Dorsolateral prefrontal cortex (tissue), 122 donors: ENCODE measurements at places on chromosomes 1 and 21.
A peak's percentile ranks its signal among the peaks of the same experiment; 100 is the strongest.

DNA sequence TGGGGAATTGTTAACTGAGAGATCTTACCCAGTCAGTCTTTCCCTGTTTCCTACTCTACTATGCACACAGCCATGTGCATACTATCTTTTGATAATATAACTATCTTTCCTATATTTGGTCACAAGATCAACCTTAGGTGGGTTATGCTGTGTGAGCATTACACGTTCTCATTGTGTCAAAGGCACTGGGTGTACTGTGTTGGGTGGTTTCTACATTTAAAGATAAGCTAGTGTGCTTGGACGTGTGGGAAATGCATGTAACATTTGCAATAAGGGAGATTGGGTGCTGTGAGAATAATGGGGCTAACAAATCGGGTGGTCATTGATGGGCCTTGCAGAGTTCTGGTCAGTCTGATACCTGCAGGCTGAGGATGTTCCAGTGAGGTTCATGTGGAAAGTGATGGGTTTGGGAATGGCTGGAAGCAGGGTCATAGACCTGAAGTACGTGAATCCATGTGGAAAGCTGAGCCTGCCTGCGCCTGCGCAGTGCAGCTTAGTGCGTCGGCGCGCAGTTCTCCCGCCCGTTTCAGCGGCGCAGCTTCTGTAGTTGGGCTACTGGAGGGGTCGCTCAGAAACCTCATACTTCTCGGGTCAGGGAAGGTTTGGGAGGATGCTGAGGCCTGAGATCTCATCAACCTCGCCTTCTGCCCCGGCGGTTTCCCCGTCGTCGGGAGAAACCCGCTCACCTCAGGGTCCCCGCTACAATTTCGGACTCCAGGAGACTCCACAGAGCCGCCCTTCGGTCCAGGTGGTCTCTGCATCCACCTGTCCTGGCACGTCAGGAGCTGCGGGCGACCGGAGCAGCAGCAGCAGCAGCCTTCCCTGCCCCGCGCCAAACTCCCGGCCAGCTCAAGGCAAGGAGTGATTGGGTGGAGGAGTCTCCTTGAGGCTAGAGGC, at the start of gene MSH4:
MSH4 (plus strand) TSS at position 507 of the 897 bp plus-strand sequence; CDS start at position 611, 104 bp downstream.
- DNase-seq = no peak

- DNase-seq = no peak
Observed at GRCh38 chr1:205523261-205523890, 18.9 kb downstream of the CDK18 start.

GRCh38 chr1:108121358-108122143, 78.6 kb downstream of the SLC25A24 start:
- DNase-seq = no peak

GRCh38 chr1:72062584-72062983, 219.8 kb downstream of the NEGR1 start:
- no peak for DNase-seq

DNA sequence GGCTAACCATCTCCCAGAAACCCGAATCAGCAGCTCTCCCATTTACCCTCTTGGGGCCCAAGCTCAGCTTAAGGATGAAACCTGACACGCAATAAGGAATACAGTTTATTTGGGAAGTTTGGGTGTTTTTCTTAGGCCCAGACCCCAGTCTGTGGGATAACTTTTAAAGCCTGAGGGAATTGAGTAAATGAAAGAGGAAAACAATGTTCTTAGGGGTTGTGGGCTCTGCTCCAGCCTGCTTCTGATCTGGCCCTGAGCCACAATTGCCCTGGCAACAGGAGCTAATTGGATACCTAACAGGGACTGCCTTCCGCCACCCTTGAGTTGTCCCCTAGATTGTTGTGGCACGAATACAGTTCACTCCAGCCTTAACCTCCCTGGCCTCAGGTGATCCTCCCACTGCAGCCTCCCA, 20.1 kb downstream of the DYRK3 start:
- no peak for DNase-seq

DNA sequence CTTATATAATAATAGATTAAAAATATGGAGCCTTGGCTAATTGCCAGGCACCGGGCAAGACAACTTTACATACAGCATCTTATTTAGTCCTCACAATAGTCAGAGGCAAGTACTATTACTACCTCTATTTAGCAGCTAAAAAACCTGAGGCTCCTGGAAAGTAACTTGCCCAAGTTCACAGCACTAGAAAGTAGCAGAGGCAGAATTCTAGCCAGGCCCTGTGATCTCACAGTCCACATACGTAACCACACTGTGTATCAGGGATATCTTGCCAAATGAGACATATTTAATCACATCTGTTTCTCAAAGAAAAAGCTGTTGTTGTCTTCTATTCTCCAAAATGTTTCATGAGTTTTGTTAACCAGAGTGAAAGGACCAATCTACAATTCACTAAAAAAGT, 378.5 kb downstream of the PLPP3 start:
- no peak for DNase-seq

GRCh38 chr1:94949681-94950661, 23.1 kb upstream of the CNN3 start:
- no peak for DNase-seq

- DNase-seq = peak; percentile 18
Observed at GRCh38 chr1:37137014-37137413, 102.7 kb upstream of the GRIK3 start.

GRCh38 chr1:100090471-100090870, 42.3 kb downstream of the SASS6 start:
- no peak for DNase-seq

- no peak for DNase-seq
Observed at GRCh38 chr1:6427441-6428390, 3.1 kb downstream of the ESPN start.

GRCh38 chr1:169266133-169266532, 101.5 kb downstream of the NME7 start:
- no peak for DNase-seq

DNA sequence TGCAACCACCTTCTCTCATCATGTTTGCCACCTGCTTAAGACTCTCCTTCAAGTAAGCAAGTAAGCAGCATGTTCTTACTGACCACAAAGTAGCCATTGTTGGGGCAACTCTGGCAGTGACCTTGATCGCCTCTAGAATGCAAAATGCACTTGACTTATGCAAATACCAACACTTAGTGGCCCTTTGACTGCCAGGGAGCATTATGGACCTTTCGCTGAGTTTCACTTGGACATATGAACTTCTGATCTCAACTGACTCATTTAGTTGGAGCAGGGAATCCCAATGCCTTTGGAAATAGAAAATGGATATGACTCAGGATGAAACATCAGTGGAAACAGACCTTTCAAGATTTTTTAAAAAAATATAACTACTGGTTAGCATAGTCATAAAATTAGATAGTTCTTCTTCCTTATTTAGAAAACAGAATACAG, 6.1 kb upstream of the PLA2G5 start:
- no peak for DNase-seq

- DNase-seq = no peak
Observed at GRCh38 chr1:206898089-206898914, 1.1 kb downstream of the IL24 start.

- DNase-seq = peak; percentile 77
Observed at GRCh38 chr1:6086762-6087376, 41.2 kb downstream of the KCNAB2 start.

- no peak for DNase-seq
Observed at GRCh38 chr1:118926261-118926660, 61.9 kb downstream of the TBX15 start.

GRCh38 chr1:226403201-226404034, 4.5 kb downstream of the PARP1 start:
- DNase-seq = peak; percentile 51

DNA sequence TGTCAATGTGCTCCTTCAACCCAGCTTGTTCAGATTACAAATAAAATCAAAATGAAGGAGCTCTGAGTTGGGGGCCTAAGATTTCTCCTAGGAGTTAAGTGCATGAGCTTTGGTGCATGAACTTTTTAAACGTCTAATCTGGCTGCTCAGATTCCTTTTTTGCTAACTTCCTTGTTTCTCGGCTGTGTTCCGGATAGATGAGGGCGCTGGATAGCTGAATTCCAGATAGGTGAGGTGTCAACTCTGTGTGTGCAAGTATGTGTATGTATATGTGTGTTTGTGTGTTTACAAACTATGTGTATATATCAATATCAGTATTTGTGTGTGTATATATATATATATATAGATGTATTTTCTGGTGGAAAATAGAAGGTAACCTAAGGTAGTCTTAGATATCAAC, 37.5 kb upstream of the RCAN3 start:
- no peak for DNase-seq

DNA sequence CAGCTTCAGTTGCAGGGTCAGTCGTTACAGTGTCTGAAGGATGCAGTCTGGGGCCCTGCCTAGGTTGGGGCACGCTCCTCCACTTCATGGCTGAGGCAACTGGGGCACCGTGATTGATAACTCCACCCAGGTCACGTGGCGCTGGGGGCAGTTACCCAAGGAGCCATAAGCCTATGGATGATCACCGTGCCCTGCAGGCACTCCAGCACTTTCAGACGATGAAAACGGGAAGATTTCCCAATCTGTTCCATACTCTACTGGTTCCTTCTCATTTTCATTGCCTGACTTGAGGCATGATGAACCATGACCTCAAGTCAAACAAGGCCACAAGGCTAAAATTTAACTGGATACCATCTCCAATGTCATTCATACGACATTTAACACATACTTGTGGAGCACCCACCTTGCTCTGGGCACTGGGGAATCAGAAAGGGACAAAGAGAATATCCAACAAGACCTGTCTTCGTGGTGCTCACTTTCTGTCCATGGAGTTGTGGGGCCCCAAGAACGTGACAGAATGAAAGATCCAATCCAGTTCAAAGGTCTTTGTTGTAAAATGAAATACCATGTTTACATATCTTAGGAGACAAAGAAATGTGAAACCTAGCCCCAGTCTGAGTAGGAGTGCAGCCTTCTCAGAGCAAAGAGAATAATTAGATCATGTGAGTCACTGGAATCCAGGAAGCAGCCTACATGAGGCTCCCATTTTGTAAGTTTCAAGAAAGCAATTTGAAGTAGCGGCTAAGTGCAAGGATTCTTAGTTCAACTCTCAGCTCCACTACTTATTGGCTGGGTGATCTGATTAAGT, 39.4 kb upstream of the SPOCD1 start:
- DNase-seq = peak; percentile 16

DNA sequence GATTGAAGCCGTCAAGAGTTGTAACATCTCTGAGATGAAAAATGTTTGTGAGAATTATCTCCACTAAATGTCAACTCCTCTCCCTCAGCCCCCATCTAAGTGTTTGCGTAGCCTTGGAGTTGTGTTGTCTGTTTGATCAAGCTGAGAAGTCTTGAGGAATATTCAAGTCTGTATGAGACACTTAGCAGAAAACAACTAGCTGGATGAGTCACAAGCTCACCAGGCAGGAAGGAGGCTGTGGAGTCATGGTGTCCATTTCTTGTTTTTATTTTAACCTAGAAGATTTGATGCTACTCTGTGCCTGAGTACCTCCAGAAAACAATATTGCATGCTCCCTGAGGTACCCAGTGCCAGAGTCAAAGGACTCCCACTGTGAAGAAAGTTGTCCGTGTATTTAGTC, 211.6 kb upstream of the PLXNA2 start:
- no peak for DNase-seq

DNA sequence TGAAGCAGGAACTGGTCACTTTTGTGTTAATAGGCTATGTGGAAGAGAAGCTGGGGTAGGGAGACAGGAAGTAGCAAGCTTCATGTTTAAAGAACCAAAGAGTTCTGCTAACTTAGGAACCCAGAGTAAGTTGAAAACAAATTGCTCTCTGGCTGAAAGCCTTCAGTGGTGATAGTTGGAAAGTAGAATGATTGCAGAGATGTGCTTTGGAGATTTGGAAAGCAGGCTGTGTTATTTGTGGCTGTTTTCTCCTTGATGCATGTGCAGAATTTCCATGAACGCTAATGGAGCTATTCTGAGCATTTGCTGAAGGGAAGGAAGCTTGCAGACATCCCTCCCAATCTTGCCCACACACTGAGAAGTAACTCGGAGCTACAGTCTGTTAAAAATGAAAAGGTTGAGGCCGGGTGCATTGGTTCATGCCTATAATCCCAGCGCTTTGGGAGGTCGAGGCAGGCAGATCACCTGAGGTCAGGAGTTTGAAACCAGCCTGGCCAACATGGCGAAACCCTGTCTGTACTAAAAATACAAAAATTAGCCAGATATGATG, 45.7 kb downstream of the TCEANC2 start:
- DNase-seq = no peak

GRCh38 chr1:94589728-94590127, 48.2 kb upstream of the F3 start:
- DNase-seq = no peak

DNA sequence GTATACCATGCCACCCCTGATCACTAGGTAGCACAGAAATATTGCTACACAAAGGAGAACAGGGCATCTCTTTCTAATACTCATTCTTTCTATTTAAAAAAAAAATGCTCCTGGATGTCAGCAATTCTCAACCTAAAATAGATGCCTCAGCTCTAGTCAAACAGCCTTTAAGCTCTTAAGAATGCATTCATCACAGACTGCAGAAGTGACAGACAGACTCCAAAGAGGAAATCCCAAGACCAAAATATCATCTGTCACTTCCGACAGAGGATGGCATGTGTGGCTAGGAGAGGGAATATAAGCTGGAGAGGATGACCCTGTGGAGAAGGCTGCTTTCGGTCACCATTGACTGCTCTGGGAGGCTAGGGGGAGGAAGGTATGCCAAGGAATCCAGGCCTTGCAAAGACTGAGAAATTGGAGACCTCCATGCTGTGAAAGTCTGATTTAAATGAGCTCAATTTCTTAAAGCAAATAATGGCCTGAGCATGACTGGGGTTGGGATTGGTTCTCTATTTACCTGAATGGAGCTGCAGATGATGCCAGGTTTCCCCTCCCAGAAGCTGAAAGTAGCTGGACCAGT, 277.4 kb downstream of the BRINP2 start:
- no peak for DNase-seq

GRCh38 chr1:118116909-118117308, 68.1 kb downstream of the SPAG17 start:
- DNase-seq = no peak

- no peak for DNase-seq
Observed at GRCh38 chr1:153985341-153985912, 712 bp downstream of the RAB13 start.

GRCh38 chr21:45135868-45136267, 61.5 kb downstream of the ADARB1 start:
- DNase-seq = no peak
